NCI-H524 treated with DMSO at 0.1 percent for 48 hours (cell line): ENCODE measurements at places on chromosomes 2 and 18.

- DNase-seq = no peak
Observed at GRCh38 chr18:13610555-13611141, 115.7 kb downstream of the FAM210A start.

GRCh38 chr2:99928470-99929053 is 213.8 kb downstream of the AFF3 start:
- no peak for DNase-seq

GRCh38 chr2:27245626-27246025 is 17.2 kb downstream of the SLC30A3 start:
- no peak for DNase-seq

- no peak for DNase-seq
Observed at GRCh38 chr2:63698786-63699548, 110.2 kb downstream of the MDH1 start.

GRCh38 chr2:67752199-67752598 is 310.6 kb downstream of the C1D start:
- no peak for DNase-seq

GRCh38 chr2:118921646-118922045 is 20.3 kb upstream of the MARCO start:
- DNase-seq = no peak

GRCh38 chr18:75407468-75408437 is 19.8 kb downstream of the SMIM21 start:
- no peak for DNase-seq

- no peak for DNase-seq
Observed at GRCh38 chr2:122988395-122989221, 1036.5 kb upstream of the CNTNAP5 start.

GRCh38 chr2:241136661-241137260 is 12.5 kb downstream of the PASK start:
- no peak for DNase-seq

DNA sequence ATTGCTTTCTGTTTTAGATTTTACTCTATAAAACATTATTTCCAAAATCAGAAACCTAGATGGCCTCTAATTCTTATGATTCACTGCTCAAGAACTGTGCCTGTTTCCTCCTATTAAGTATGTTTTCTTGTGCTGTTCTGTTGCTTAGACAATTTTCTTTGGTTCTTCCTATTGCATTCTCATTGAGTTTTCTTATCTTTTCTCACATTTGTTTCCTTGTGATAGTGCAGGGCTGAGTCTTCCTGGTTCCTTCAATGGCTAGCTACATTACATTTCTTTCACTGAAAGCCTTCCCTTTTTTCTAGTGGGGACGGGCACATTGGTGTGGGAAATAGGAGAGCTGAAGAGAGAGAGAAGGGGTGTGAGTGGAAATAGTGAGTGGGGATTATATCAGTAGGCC is 183.4 kb downstream of the CALCRL start:
- DNase-seq = no peak

- no peak for DNase-seq
Observed at GRCh38 chr2:170420961-170421687, 243.2 kb downstream of the MYO3B start.

- DNase-seq = peak; percentile 91
Observed at GRCh38 chr2:237669628-237670392, 42.4 kb downstream of the LRRFIP1 start.

DNA sequence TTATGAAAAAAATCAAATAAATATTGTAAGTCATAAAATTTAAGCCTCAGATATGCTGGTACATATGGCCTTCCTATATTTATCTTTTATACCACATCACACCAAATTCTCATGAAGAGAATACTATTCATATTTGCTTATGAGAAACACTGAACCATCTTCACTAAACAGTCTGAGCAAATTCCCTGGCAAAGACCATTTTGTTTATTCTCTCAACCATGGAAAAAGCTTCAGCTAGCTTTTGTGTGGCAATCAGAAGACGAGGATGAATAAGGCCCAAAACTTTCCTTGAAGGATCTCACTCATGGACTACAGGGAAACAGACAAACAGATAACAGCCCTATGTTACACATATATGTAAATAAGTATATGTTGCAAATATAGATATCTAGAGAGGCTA is 252.1 kb downstream of the TMX3 start:
- no peak for DNase-seq

DNA sequence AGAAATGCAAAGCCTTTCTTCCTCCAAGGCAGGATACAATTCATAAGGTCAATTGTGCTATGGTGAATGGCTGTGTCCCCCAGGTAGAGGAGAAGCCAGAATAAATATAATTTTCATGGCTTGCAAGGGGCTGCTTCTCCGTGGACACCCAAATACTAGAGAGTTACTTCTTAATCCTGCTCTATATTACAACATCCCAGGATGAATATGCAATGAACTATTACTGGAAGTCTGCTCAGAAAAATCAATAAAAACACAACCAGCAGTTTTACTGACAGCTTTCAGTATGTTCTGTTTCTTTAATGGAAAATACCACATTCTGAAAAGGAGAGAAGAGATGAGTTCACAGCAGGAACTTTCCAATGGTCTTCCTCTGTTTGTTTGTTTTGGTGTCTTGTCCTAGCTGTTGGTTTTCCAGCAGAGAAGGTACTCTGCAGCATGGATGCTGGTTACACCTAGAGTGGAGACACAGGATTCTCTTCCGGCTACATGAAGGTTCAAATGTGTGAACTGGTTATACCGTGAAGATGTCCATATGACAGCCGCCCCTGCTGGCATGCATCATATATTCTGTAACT is 213.0 kb downstream of the PID1 start:
- no peak for DNase-seq

DNA sequence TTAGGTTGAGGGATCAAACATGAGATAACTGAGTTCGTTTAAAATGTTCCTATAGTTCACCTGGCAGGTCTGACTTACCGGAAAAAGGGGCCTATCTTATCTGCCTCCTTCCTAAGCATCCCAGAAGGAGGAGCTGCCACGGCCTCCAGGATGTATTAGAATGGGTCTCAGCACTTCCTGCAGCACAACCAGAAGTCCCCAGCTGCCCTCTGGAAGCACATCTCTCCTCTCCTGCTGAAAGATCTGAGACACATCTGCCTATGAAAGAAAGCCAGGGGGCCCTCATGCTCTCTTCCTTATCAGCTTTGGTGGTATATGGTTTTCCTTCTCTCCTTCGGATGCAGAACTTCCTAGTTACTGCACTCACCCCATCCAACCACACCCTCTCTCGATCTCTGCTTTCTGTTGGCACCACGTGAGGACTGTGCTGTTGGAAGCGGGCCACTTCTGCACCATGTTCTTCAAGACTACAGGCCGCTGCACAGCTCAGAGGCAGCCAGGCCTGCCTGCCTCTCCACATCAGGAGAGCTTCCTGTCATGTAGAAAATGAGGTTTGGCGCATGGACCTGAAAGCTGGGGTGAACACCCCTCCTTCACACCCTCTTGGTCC is 6.5 kb downstream of the IGFBP5 start:
- no peak for DNase-seq

DNA sequence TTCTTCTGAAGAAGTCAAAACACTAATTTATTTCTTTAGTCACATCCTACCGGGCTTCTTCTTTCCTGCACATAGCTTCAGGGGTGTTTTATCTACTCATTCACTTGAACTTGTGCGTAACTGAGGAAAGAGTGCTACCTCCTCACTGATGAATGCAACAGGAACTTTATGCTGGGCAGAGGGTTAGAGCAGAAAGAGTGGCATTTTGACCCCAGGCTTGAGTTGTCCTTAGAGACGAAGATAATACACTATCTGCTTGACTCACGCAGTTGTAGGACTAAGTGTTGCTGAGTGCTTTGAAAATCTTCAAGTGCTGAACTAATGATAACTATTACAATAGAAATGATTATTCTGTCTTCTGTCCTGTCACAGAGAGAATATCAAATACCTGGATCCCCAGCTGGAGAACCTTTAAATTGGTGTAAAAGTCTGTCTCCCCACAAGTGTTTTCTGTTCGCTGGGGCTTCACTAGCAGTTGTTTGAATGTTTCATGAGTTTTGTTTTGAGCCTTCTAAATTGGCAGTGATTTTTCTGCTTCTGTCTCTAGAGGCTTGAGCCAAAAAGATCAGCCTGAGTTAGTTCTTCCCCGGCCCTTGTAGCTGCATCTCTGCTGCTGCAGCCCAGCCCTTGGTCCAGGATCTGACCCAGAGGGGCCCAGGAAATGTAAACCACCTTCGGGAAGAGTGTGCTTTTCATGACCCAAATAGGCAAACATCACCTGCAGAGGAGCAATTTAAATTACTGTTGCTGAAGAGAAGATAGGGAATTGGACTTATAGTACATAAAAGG is 86.3 kb upstream of the LGALSL start:
- DNase-seq = no peak

DNA sequence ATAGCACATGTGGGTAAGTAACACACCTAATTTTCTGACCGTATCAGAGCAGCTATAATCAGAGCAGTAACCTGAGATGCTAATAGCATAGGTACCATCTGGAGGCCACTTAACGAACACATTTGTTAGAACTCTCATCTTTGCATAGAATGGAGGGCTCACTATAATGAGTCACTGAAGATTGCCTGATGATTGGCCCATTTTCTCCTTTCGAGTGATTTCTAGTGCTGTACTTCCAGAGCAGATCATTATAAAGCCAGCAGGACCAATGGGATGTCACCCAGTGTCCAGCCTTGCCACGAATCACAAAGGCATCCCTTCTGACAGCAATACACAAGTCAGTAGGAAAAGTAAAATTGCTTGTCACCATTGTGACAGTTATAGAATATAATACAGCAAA is 81.7 kb upstream of the REV1 start:
- peak; percentile 95 for DNase-seq

DNA sequence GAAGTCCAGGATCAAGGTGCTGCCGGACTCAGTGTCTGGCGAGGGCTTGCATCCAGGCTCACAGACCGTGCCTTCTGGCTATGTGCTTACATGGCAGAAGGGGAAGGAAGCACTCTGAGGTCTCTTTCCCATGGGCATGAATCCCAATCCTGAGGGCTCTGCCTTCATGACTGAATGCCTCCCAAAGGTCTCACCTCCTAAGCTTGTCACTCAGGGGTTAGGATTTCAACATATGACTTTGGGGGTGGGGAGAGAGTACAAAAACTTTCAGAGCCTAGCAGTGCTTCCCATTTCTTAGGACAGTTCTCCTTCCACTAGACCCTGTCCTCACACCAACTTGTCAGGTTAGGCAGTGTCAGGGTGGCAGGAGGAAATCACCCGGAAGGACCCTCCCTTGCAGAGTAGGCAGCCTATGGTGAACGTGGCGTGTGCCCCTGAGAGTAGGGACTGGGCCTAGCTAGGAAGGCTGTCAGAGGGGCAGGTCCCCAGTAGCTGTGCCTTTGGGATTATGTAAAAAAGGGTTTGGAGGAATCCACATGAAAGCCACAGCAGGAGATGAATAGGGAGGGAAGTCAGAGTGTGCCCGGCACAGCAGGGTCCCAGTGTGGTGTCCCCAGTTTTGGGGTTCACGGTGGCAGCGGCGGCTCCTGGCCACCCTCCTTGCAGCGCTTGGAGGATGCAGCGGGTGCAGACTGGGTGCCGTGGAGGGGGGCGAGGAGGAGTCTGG is 233.3 kb downstream of the LDLRAD4 start:
- no peak for DNase-seq

- DNase-seq = no peak
Observed at GRCh38 chr2:2192091-2192955, 138.8 kb downstream of the MYT1L start.

DNA sequence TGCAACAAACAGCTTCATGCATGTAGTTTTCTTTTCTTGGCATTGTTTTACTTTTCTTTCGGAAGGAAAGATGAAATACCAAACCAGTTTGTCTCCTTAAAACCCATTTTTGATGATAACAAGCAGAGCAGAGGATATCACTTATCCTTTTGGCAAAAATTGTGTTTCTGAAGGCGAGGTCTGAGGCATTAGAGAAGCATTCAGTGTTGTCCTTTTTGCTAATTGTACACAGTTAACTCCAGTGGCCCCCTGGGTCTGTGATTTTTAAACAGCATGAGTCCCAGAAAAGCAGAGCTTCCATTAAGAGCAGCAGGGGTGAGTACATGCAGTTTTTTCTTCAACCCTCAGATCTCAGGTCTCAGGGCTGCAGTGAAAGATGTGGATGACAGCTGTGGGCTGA is 41.3 kb downstream of the TTC39C start:
- peak; percentile 53 for DNase-seq

GRCh38 chr18:48943736-48944527 is 6.8 kb downstream of the SMAD7 start:
- DNase-seq = no peak

DNA sequence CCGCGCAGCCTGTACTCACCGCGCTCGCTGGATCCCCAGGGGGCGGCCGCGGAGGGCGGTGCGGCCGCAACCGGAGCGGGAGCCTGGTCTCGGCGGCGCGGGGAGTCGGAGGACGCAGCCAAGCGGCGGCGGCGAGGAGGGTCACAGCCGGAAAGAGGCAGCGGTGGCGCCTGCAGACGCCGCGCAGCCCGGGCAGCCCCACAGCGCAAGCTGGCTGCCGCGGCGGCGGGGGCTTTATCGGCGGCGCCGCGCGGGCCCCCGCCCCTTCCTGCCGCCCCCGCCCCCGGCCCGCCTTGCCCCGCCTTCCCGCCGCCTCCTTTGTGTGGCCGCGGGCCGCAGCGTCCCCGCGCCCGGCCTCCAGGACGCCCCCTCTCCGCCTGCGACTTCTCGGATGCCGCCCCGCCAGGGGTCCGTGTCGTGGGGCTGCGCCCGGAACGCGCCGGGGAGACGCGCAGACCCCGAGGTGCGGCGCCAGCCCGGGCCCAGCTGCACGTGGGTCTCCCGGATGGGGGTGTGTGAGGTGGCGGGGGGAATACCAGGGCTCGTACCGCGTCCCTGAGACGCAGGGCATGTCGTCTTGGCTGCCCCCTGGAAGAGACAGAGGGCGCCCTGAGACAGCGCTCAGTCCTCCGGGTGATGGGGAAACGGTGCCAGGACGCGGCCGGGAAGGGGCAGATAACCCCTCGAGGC is at the start of gene SERPINE2:
TSS of gene SERPINE2 (minus strand) at position 207 of the 690 bp plus-strand sequence. CDS start 37,386 bp downstream, outside the sequence.
- no peak for DNase-seq

GRCh38 chr18:22933966-22934423 is 867 bp downstream of the RBBP8 start:
- no peak for DNase-seq

- no peak for DNase-seq
Observed at GRCh38 chr18:23049698-23050373, 85.4 kb upstream of the CABLES1 start.

- DNase-seq = no peak
Observed at GRCh38 chr18:79547413-79548076, 132.1 kb upstream of the CTDP1 start.

GRCh38 chr2:63189026-63189425 is 138.4 kb downstream of the OTX1 start:
- no peak for DNase-seq

DNA sequence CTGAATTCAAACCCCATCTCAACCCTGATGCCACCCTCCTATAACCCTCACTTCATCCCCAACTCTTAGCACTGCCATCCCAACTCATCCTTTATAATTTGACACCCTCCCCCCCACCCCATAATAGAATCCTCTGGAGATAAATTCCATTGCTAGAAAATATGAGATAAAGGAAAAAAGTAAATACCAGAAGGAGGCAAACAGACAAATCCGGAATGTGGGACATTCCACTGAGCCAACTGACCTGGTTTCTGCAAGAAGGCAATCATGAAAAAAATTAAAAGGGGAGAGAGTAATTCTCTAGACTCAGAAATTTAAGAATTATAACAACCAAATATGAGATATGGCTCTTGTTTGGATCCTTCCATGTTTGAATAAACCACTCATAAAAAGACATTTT is 132.4 kb downstream of the CYP26B1 start:
- no peak for DNase-seq
